Foreskin keratinocyte (primary cell): ENCODE measurements at places on chromosomes 2 and 18.

DNA sequence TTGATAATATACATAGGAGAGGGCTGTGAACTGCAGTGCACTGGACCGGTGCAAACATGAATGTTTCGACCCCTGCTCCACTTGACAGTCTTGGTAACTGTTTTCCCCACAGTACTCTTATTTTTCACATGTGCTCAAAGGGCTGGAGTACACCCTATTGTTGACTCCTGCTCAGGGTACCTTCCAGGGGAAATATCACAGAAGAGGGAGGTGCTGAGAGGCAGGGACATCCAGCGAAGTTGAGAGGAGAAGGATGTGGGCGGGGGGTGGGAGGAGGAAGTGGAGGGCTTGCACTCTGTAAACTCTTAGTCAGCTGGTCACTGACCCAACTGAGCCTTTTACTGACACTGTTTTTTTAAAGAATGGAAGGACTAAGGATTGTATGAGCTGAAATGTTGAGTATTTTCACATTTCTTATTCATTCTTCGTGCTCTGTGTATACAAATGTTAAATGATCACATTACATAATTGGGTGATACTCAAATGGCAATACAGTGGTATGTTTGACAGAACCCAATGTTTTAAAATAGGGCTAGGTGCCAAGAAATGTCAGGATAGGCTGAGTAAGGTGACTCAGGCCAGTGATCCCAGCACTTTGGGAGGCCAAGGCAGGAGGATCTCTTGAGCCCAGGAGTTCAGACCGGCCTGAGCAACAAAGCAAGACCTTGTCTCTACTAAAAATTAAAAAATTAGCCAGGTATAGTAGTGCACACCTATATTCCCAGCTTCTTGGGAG lies 10.0 kb downstream of the INPP4A start:
- DNase-seq, result no peak

GRCh38 chr18:7840411-7840810 lies 273.3 kb downstream of the PTPRM start:
- DNase-seq, result no peak

- peak; percentile 3 for DNase-seq
Observed at GRCh38 chr18:44290366-44290977, 390.2 kb upstream of the SETBP1 start.

- no peak for DNase-seq
Observed at GRCh38 chr2:120637847-120638246, 97.8 kb upstream of the GLI2 start.

- DNase-seq, result no peak
Observed at GRCh38 chr2:50291610-50292009, 740.3 kb downstream of the NRXN1 start.

DNA sequence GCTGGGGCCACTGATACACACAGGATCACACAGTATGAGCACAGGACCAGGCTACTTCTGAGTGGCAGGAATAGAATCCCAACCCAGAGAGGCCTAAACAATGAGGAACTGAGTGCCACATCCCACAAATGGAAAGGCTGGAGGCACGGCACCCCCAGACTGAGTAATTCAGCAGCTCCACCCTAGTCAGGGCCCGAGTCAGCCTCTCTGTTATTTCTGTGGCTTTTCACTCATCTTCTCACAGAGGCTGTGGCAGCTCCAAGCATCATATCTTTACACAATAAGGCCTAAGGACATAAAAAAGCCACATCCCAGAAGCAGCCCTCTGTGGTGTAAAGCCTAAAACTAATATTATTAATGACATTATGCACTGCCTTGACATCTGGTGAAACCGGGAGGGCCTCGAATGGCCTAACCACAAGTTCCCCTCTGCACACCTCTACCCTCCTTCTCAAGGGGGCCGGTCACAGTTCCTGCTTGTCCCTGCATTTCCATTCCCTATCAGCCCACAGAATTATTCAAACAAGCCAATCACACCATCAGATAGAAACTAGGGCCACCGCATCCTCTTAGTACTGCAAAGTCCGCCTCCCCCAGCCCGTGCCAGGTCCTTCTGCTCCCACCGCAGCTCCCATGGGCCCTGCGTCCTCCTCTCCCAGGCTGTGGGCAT lies 12.5 kb upstream of the MAL start:
- DNase-seq, result peak; percentile 22

DNA sequence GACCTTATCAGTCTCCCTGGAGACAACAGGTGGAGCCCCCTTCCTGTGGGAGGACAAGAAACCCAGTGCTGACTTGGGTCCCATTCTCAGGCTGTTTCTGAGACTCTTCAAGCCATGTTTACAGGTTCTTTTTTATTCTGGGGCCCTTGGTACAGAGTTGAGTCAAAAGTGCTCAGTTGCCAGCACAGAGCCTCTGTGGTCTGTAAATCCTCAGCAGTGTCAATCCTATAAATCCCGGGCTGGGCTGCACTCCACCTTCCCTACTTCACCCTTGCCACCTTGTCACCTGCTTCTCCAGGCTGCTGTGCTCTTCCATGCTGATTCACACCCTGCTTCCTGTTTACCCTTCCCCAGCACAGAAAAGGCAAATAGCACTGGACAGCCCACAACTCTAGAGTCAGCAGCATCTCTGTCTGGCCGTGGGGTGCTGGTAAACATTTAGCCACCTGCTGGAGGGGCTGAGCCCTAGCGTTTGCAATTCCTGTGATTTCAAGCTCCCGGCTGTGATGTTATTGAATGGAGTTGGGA lies 74.7 kb downstream of the TNFRSF11A start:
- no peak for DNase-seq

DNA sequence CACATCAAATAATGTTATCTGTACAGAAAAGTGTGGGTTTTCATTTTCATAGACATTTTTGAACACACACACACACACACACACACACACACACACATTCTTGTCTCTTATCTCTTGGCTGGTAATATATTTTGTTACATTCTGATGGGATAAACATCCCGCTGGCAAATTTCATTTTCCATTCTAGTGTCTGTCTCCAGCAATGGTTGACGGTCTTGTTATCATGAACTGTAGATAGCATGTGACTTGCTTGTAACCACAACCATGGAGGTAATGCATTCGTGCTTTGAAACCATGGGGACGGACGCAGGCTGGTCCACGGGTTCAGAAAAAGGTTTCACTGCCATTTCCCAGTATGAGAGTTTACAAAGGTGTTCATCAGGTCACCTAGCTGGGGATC lies 156.4 kb downstream of the PPP1R1C start:
- DNase-seq, result no peak

DNA sequence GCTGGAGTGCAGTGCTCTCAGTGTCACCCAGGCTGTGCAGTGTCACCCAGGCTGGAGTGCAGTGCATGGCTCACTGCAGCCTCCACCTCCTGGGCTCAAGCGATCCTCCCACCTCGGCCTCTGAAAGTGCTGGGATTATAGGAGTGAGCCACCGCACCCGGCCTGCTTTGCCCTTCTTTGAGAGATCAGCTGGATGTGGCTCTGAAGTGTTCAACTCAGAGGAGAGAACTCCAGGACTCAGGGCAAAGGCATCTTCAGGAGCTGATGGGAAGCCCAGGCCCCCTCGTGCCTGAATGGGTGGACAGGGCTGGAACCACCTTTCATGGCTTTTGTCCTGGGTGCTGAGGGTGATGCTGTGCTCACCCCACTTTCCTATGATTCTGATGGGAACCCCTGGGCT lies 52.0 kb upstream of the HAAO start:
- no peak for DNase-seq

DNA sequence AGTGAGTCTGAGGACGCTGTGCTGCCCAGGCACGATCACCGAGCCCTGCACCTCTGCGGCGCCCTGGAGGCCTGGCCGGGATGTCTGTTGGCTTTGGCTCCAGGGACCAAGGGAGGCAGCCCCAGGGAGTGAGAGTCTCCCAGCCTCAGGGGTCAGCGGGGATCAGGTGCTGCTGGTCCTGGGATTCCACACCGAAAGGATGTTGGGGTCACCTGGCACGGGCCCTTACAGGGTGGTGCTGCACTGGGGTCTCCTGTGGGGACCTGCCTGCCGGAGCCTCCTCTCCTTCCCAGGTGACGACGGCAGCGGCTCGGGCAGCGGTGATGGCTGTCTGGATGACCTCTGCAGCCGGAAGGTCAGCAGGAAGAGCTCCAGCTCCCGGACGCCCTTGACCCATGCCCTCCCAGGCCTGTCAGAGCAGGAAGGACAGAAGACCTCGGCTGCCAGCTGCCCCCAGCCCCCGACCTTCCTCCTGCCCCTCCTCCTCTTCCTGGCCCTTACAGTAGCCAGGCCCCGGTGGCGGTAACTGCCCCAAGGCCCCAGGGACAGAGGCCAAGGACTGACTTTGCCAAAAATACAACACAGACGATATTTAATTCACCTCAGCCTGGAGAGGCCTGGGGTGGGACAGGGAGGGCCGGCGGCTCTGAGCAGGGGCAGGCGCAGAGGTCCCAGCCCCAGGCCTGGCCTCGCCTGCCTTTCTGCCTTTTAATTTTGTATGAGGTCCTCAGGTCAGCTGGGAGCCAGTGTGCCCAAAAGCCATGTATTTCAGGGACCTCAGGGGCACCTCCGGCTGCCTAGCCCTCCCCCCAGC lies 30.5 kb downstream of the GPC1 start:
- no peak for DNase-seq

- DNase-seq, result no peak
Observed at GRCh38 chr2:88247531-88247930, 77.4 kb downstream of the THNSL2 start.

DNA sequence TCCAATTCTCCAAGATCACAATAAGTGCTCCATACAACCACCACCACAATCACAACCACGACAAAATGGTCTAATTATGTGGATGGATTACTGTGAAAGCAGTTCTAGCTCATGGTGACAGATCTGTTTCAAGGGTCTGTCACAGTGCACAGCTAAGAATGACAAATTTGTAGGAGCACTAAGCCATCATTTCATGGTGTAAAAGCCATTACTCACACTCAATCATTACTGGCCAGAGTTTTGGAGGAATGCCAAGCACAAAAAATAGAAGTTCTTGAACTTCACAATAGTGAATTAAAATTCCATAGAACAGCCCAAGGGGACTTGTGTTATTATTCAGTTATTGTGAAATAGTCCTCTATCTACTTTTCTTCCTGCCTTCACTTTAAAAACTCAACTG lies 2.3 kb downstream of the CPS1 start:
- no peak for DNase-seq

DNA sequence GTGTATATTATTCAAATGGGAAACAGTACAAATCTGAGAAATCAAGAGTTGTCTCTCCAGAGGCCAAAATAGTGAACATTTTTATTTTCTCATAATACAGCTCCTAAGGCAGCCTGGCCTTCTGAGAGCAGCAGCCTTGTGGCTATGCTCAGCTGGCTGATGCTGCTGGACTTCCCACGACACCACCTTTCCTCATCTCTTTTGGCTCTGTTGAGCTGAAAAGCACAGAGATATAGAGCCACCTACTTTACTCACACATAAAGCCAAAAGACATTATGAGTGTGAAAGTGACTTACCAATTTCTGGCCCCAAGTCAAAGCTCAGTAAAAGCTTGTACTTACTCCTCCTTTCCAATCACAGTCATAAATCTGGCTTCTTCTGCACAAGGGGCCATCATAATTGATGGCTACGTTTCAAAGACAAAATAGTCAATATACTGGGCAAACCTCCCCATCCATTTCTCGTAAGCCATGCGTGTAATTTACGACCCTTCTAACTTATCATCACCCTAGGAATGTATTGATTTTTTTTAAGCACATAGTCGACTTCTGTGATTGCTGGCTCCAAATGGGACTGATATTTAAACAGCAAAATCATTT lies 18.6 kb upstream of the REG3A start:
- no peak for DNase-seq

DNA sequence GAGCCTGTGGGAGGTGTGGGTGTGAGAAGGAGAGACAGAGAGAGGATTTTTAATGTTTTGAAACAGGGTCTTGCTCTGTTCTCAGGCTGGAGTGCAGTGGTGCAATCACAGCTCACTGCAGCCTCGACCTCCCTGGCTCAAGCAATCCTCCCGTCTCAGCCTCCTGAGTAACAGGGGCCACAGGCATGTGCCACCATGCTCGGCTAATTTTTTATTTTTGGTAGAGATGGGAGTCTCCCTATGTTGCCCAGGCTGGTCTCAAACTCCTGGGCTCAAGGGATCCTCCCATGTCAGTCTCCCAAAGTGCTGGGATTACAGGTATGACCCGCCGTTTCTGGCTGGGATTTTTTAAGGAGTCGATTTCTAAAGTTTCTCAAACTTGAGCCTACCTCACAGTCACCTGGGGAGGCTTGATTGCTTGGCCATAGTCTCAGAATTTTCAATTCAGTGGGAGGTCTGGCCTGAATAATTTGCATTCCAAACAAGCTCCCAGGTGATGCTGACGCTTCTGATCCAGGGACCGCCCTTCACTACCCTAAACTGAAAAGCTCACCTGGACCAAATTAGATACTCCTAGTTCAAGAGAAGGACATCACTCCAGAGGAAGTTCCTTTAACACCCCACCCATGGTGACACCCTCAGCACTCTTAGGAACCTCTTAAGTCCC lies 70.8 kb upstream of the SLC1A4 start:
- no peak for DNase-seq

GRCh38 chr2:104078431-104079157 lies 775.3 kb upstream of the POU3F3 start:
- no peak for DNase-seq

DNA sequence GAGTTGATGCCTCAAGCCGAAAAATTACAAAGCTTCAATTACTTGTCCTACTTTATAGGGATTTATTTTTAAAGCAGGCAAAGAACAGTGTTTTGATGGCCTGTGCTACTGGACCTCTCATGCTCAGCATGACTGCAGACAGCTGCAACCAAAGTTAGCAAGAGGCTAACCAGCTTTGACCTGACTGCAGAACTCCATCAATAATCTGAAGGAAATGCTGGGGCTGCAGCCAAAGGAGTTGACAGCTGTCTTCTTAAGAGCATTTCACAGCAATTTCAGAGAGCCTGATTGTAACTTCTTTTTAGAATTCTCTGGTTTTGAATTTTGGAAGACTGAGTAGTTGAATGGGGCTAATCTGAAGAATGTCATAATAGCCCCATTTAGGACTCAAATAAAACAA lies 46.5 kb upstream of the SESTD1 start:
- DNase-seq, result no peak

DNA sequence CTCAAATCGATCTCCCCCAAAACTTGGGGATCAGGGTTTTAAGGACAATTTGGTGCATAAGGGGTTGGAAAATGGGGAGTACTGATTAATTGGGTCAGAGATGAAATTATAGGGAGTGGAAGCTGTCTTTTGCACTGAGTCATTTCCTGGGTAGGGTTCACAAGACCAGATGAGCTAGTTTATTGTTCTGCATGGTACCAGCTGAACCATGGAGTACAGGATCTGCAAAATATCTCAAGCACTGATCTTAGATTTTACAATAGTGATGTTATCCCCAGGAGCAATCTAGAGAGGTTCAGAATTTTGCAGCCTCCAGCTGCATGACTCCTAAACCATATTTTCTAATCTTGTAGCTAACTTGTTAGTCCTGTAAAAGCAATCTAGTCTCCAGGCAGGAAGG lies 73.1 kb downstream of the CPO start:
- peak; percentile 79 for DNase-seq

- DNase-seq, result no peak
Observed at GRCh38 chr2:80560326-80560725, 255.8 kb upstream of the LRRTM1 start.
